Coronary artery (tissue), 2 donors: ENCODE measurements at places on chromosomes 7 and 10.

- no peak for DNase-seq
Observed at GRCh38 chr7:94286111-94286510, 108.6 kb upstream of the COL1A2 start.

DNA sequence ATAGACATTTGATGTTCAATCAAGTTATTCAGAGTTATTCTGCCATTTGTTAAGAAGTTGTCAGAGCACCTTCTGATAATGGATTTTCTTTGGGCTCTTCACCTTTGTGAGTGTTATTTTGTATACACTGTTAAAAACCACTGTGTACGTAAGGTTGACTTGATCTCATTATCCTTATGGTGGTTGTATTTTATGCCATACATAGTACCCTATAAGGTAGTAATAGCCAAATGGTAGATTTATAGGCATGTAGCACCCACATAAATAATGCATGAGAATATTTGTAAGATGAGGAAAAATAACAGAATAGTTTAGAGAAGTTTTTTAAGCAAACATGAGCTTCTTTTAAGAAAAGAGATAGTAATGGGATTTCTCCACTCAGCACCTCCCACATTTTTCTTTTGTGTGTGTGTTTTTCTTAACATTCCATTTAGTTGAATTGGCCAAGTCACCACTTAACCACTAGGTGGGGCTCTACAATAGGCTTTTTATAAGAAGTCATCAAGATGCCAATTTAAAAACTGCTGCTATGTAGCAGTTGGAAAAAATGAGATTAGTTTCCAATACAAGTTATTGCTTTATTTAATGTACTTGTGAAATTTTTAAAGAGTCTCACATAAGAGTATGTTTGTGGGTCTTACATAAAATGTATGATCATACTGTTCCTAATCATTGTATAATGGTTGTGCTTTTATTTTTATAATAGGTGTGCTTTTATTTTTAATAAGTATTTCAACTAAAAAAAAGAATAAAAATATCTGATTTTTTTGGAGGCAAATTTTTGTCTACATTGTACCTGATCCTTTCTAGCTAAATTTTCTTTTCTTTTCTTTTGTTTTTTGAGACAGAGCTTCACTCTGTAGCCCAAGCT lies 41.1 kb upstream of the STMP1 start:
- no peak for DNase-seq

GRCh38 chr10:90087197-90088023 lies 386.0 kb downstream of the KIF20B start:
- DNase-seq = no peak

DNA sequence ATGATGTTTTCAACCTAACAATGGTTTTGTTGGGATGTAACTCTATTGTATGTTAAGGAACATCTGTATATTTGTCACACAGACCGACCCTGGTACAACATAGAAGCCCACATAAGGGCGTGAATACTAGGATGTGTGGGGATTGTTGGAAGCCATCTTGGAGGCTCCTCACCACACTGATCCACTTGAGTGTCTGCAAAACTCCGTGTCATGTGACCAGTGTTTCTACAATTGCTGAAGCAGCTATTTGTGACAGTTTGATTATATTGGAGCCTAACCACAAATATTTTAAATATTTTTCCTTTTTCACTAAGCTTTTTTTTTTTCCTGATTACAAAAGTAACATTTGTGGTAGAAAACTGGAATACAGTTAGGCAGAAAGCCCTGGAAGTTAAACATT lies 27.9 kb downstream of the RALA start:
- DNase-seq = no peak

DNA sequence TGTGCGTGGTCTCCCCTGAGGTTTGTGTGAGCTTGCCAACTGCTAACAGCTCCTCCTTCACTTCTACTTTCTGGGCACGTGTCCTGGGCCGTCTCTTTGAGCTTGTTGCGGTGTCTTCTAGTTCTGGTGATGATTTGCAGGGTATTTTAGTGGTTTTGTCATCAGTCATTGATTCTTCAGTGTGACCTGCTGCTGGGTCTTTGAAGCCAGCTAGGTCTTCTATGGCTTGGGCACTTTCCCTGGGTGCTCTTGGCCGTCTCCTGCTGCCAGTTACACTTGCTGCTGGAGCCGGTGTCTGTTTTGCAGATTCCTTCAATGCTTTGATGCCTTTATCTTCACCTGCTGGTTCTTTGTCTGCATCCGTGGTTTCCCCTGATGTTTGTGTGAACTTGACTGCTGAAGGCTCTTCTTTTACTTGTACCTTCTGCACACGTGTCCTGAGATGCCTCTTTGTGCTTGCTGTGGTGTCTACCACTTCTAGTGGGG lies 23.0 kb downstream of the MKI67 start:
- DNase-seq = no peak

DNA sequence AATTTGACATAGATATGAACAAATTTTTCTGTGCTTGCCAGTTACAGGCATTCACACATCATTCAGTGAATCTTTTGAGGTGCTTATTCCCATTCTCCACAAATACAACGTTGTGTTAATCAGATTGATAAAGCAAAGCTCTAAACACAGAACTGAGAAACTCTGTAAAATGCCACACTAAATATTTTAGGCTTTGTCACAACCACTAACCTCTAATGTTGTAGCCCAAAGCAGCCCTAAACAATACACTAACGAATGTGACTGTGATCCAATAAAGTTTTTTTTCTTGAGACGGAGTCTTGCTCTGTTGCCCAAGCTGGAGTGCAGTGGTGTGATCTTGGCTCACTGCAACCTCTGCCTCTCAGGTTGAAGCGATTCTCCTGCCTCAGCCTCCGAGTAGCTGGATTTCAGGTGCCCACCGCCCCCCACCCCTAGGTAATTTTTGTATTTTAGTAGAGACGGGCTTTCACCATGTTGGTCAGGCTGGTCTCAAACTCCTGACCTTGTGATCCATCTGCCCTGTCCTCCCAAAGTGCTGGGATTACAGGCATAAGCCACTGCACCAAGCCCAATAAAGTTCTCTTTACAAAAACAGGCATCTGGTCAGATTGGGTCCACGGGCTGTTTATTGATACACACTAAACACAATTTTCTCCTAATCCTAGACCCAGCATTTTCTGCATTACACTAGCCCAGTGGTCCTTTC lies 6.9 kb downstream of the CYCS start:
- no peak for DNase-seq

DNA sequence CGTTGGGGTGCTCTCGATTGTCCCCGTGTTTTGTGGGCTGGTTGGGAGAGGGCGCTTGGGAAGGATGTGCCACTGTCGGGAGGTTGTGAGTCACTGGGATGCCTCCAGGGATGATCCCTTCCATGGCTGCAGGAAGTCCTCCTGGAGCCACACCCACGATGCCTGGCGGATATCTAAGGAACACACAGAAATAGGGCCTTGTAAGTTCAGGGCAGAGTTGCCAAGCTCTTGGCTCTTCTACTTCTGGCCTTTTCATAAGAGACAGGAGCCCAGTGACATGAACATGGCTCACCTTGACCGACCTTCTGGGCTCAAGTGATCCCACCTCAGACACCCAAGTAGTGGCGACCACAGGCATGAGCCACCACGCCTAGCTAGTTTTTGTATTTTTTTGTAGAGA lies 47.6 kb downstream of the ZRANB1 start:
- DNase-seq = no peak

DNA sequence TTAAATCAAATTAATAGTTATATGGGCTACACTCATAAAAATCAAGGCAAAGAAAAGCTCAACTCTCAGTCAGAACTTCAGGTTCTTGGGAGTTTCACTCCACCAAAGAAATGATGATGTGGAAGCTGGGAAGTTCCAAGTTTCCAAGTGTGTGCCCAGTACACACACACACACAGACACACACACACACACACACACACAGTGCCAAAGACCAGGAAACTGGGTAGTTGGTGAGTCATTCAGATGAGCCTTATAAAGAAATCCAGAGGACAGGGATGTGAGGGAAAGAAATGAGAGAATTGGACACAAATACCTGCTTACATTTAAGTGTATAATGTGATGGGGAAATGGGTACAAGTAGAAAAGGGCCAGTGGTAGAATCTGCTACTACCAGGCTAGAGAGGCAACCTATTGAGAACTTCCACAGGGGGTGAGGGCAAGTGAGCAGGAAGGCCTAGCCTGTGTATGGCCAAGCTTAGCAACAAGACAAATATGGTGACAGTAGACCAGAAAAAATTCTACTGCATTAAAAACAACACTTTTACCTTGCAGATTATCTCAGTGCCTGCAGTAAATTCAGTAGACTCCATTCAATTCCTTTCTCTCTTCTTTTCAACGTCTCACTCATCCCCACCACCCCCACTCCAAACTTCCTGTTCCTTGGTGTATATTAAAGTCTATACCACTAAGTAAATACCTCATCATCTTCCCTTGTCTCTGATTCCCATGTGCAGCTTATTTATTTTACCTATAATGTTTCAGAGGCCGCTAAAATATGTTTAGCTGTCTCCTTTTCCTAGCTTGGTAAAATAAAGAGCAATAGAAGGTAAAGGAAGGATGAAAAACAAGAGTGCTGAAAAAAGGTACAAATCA lies 95.0 kb downstream of the CABCOCO1 start:
- no peak for DNase-seq

DNA sequence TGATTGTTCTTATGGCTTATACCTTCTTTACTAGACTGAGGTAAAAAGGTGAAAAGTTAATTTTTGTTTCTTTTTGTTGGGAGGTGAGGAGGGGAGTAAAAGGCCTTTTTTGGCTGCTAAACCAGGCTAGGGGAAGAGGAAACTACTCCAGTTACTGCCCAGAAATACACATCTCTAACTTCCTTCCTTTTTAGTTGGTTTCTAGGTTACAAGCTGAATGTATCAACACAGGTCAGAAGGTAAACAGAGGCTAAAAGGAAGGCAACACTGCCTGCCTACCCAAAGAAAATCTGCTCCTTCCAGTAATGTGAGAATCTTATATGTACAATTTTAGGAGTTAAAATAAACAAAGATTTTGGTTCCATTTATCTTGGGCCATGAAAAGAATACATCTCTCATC lies 140.4 kb downstream of the NRBF2 start:
- no peak for DNase-seq

DNA sequence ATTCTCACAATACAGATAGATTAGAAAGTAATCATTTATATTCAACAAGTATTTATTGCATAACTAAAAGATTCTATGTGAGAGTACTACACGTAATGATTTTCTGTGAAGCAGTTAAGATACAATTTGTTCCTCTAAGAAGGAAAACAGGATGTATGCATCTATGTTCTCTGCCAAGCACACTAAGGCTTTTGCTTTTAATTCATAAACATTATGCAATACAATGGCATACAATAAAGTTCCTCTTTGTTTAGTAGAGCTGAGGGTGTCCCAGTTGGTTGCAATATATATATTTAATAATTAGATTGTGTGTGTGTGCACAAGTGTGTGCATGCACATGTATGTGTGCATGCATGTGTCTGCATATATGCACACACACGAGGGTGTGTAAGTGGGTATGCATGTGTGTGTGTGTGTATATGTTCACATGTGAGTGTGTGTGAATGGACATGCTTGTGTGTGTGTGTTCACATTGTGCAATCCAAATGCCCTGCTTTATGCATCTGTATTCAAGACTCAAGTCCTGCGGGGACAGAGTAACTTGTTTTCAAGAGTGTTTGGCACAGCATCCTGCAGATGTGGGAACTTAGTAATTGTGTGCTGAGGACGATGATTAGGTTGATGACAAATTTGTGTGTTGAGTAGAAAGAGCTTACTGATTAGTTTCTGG lies 481.5 kb upstream of the KLF6 start:
- DNase-seq = no peak

DNA sequence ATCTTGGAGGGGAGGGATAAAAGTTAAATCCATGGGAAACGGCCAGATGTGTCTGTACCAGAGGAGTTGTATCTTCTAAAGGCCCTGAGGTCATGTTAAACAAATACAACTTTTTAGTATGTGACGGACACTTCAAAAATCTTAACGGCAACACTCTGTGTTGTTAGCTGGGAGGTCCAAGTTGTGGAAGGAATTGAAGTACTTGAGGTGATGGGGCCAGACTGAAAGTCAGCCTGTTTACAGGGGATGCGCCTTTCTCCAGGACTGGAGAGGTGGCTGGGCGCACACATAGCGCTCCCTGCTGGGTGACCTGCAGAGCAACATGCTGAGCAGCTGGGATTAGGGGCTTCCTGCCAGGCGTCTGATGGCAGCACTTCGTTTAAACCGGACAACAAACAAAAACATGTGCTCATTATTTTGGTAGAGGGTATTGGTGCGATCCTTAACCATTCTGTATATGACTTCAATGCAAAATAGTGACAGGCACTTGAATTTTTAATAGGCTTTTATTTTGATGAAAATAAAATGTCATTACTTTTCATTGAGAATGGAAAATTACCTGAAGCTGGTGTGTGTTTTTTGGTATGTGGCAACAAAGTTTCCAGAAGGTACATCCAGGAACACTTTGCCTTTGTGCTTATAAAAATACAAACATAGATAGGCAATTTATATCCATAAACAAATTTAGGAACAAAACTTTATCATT lies 198.2 kb downstream of the MLLT10 start:
- no peak for DNase-seq

- no peak for DNase-seq
Observed at GRCh38 chr10:61904733-61905725, 3.5 kb downstream of the ARID5B start.

- no peak for DNase-seq
Observed at GRCh38 chr7:16993543-16993942, 111.8 kb upstream of the AGR3 start.

DNA sequence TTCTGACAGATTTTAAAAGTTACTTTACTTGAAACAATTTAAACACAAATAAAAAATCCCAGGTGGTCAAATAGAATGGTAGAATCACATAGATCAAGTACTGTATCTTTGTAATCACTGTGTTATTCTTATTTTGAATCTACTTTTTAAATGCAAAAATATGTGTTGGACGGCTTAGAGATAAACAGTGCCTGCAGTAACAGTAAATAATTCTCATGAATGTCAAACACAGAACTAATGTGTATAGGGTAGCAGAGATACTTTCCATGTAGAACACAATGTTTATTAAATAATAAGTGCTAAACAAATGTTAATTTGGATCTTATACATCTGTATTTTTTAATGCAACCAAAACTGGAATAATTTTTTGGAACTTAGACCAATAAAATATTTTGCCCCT lies 1199.4 kb downstream of the SORCS1 start:
- DNase-seq = no peak

- DNase-seq = no peak
Observed at GRCh38 chr7:47965456-47965855, 14.0 kb downstream of the HUS1 start.

- no peak for DNase-seq
Observed at GRCh38 chr10:51255381-51255780, 181.1 kb downstream of the PRKG1 start.

GRCh38 chr7:94590526-94591162 lies 65.3 kb downstream of the SGCE start:
- no peak for DNase-seq

GRCh38 chr7:129225206-129225930 lies 538 bp downstream of the AHCYL2 start:
- DNase-seq = peak; percentile 82

DNA sequence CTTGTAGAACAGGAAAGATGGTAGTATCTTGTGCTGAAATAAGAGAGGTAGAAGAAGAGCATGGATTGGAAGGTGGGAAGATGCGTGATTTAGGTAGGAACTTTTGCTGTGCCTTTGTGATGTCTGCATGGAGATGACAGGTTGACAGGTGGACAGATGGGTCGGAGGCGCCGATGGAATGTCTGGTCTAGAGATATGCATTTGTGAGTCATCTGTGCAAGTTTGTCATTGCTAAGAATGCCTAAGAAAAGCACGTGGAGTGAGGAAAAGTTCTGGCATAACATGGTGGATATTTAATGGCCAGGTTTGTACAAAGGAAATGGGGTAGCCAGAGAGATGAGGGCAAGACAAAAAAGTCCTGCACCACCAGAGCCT lies 76.0 kb upstream of the ARMC3 start:
- DNase-seq = no peak

- no peak for DNase-seq
Observed at GRCh38 chr7:117737926-117738325, 135.3 kb downstream of the CTTNBP2 start.

GRCh38 chr10:60863796-60864195 lies 80.2 kb downstream of the RHOBTB1 start:
- no peak for DNase-seq
